Activated naive CD4-positive, alpha-beta T cell (primary cell): ENCODE measurements at places on chromosomes 6 and 20.

GRCh38 chr6:134114489-134114888 is 62.1 kb upstream of the SLC2A12 start:
- no peak for DNase-seq

- no peak for DNase-seq
Measured at GRCh38 chr6:41566961-41567360, 20.8 kb downstream of the FOXP4 start.

GRCh38 chr6:87281426-87281825 is 41.0 kb upstream of the SMIM8 start:
- no peak for DNase-seq

DNA sequence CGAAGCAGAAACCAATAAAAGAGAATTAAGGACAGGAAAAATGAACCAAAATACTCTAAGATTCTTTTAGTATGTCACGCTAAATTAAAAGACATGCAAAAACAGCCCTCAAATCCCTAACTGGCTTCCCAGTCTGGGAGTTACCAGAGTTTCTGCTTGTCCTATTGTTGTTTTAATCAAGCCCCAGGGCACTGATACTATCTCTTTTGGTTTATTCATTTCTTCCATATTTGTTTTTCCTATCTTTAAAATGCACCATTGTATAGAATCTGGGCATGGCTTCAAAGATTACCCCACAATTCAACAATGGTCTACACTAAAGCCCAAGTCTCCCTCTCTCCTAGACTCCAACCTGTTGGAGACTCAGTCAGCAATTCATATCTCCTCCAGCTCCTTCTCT is 169.1 kb downstream of the MYLK4 start:
- DNase-seq = no peak

DNA sequence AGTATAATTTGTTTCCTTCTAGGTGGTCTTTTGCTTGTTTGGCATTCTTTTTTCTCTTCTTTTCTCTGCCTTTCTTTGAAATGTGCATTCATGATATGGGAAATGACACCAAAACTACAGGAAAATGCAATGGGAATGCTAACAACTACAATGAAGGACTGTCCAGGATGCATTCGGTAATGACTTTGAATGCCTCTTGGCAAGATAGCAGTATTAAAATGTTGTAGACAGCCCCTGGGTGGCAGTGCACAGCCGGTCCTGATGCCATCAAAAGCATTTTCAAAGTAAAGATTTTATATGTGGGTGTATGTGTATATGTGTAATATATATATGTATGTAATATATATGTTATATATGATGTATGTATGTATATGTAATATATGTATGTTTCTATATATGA is 218.8 kb upstream of the MMS22L start:
- no peak for DNase-seq

DNA sequence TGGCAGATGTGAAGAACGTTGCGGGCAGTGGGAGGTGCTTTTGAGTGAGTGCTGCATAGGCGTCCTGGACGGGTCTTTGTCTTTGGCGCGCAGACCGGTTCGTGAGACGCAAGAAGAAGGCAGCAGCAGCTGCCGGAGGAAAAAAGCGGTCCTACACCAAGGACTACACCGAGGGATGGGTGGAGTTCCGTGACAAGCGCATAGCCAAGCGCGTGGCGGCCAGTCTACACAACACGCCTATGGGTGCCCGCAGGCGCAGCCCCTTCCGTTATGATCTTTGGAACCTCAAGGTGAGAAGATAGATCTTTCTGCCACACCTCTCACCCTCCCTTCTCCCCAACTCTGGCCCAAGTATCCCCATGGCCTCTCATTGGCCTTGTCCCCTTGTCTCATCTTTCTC is 1.1 kb downstream of the ABT1 start:
- no peak for DNase-seq

DNA sequence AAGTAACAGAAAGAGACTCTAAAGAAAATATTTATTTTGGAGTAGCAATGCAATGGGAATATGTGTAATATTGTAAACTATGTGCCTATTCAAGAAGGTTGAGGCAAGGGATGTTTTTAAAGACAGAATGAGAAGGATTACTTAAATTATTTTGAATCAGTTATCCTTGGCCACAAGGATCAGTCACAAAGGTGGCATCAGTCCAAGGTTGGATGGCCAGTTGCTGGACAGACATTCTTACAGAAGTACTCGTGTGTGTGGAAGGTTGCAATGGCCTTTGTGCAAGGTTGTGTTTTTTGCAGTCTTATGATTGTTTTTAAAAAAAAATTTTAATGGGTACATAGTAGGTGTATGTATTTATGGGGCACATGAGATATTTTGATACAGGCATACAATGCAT is 2.0 kb downstream of the QRSL1 start:
- DNase-seq = no peak

DNA sequence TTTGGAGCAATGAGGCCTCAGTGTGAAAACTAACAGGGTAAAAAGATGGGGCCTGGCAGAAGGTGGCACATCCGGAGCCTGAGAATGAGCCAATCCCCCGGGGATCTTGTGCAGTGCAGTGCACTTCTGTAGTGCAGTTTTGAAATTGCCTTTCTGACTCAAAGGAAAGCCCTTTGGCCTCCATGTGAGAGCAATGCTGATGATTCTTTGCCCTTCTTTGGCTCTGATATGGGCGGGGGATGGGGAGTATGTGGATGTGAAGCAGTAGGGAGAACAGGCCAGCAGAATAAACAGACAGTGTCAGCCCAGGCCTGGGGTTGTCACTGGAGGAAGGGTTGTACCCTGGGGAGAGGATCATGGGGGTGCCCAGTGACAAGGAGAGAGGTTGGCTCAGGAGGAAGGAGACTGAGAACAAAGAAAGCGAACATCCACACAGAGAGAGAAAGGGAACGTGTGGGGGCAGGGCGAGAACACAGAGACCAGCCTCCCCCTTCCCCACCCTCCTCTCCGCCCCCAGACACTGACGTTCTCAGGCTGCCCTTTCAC is 351.2 kb downstream of the CDC5L start:
- no peak for DNase-seq

- DNase-seq = no peak
Measured at GRCh38 chr6:1940381-1940780, 305.0 kb downstream of the GMDS start.

DNA sequence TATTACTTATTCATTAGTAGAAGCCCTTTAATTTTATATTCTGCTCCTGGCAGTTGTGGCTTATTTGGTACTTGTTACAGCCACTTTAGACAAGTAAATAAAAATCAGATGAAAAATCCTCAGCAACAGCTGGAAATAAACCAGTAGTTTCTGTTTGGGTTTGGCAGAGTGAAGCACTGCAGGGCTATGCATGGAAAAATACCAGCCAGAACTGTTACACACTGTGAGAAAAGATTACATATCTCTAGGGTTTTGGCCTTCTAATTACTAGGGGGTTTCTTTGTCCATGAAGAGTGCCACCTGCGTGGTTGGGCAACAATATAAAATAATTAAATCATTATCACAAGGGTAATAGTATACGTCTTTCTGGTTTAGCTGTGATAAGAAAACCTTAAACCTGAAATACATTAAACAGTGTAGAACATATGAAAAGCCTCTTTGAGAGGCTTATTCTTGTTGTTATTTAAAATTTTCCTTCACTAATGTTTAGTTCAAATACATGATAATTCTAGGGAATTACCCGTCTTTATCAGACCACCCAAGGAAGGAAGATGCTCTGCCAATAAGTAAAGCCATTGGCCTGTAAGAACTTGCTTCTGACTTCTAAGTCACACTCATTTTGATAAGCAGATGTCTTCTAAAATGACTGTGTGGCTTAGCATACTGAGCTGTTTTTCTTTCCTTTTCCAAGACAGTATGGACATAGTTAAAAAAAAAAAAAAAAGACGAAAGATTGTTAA is 320.0 kb upstream of the FLRT3 start:
- no peak for DNase-seq

GRCh38 chr20:50560867-50561266 is 50.7 kb downstream of the PTPN1 start:
- DNase-seq = no peak

- DNase-seq = no peak
Measured at GRCh38 chr6:144675231-144675861, 390.2 kb downstream of the UTRN start.
